ENCODE measurements at places on chromosomes 4 and X.
A peak's percentile ranks its signal among the peaks of the same experiment; 100 is the strongest.

DNA sequence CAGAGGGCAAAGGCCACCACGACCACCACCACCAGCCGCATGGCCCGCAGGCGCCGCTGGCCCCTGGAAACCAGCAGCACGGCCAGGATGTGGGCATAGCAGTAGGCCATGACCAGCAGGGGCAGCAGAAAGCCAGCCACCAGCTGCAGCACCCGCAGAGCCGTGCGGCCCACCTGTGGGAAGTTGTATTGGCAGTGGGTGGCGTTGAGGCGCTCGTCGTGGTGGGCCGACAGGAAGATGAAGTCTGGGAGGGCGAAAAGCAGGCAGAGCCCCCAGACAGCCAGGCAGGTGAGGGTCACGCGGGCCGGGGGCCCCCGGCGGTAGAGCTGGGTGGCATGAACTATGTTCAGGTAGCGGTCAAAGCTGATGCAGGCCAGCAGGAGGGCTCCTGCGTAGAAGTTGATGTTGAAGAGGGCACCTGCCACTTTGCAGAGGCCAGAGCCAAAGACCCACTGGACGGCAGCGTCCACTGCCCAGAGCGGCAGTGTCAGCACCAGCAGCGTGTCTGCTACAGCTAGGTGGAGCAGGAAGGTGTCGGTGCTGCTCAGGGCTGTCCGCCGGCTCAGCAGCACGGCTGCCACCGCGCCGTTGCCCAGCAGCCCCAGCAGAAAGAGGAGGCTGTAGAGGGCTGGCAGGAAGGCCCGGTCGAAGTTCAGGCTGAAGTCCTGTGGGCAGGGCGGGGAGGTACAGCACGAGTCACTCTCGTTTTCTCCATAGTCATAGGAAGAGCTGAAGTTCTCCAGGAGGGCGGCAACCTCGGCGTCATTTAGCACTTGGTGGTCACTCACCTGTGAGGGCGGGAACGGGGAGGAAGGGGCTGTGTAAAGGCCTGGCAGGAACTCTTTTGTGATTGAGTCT, 1.4 kb downstream of the CXCR3 start:
- peak; percentile 40 for DNase-seq

GRCh38 chrX:154724993-154725756, 25.7 kb downstream of the GAB3 start:
- no peak for DNase-seq

GRCh38 chrX:20374450-20374849, 107.7 kb upstream of the RPS6KA3 start:
- no peak for DNase-seq

DNA sequence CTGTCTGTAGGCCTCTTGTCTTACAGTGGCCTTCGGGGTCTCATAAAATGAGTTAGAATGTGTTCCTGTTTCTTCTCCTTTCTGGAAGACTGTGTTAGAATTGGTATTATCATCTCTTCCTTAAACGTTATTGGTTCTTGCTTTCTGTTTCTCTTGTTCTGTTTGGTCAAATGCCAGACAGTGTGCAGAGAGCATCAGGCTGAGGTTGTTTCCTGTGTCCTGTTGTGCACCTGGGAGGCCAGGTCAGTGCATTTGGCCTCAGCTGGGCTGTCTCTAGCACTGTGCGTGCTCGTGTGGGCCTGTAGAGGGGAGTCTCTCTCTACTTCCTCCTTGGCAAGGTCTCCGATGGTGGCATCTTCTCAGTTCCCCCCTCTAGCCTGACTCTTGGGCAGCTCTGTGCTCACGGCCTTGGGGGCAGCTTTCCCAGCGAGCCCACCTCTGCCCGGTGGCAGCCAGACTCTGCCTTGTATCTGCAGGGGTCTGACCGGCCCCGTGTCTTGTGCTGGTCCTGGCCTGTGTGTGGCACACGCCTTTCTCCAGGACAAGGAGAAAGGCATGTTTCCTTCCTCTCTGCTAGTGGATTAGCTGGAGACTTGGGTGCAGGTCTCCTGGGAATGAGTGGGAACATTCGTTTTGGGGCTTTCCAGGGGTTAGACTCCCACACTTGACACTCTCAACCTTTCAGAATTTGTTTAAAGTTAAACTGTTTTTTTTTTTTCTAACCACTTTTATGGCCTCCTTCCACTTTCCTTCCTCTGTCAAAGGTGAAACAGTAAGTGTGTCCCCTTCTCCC, 62.3 kb downstream of the FAM193A start:
- no peak for DNase-seq
